Activated CD4-positive, alpha-beta T cell treated with anti-CD3 and anti-CD28 coated beads for 24 hours (primary cell): ENCODE measurements at places on chromosomes 6 and 20.

DNA sequence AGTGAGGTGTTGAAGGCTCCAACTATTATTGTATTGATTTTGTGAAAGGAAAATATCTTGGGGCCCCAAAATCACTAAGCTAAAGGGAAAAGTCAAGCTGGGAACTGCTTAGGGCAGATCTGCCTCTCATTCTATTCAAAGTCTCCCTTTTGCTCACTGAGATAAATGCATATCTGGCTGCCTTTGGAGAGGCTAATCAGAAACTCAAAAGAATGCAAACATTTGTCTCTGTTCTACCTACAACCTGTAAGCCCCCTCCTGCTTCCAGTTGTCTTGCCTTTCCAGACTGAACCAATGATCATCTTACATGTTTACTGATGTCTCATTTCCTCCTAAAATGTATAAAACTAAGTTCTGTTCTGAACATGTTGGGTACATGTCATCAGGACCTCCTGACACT lies 125.9 kb downstream of the HTR1B start:
- DNase-seq, result no peak

DNA sequence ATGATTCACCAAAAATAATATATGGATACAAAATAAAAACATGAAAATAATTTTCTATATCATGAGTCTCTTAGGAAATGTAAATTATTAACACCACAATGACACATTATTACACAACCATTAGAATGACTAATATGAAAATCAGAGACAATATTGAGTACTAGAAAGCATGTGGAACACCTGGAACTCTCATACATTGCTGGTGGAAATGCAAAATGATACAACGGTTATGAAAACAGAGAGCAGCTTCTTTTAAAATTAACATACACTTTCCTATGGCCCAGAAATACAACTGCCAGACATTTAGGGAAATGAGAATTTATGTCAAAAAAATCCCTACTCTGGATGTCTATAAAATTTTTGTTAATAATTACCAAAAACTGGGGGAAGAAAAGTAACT lies 853.3 kb upstream of the MAN1A1 start:
- no peak for DNase-seq

DNA sequence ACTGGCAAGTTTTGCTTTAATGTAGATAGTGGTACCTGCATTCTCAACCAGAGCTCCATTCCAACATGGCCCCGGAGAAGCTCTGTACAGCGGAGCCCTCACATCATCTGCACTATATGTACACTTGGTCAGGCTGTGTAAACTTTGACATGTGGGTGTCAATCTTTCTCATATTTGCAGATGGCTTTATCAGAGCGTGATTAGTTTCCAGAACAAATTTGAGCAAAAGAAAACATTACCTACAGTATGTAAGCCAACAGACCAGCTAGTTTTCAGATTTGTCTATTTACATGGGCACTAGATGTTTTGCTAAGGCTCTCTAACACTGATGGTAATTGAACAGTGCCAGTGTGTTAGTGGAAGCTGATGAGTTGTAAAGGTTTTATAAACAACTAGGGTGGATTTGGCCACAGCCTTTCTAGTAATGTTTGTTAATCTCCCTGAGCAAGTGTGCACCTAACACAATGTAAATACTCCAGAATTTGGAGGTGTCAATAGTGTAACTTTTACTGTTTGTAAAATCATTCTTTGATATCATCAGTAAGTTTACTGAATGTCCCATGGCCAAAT lies 131.8 kb downstream of the FOXA2 start:
- DNase-seq, result no peak

GRCh38 chr20:46056970-46057855 lies 28.2 kb downstream of the SLC12A5 start:
- DNase-seq, result no peak

DNA sequence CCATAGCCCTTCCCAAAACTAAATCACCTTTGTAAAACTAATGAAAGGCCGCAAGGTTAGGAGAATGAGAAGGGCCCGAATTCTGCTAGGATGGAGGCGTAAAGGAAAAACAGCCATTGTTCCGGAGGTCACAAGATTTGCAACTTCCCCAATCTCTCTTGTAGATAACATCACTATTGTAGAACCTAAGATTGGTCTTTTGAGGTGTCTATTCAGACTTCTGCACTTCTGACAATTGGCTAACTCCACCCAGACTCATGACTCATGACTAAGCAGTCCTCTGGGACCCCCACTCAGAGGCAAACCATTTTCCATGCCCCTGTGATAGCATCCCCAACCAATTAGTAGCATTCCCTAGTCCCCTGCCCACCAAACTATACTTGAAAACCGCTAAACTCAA lies 210.5 kb upstream of the SHLD1 start:
- no peak for DNase-seq

DNA sequence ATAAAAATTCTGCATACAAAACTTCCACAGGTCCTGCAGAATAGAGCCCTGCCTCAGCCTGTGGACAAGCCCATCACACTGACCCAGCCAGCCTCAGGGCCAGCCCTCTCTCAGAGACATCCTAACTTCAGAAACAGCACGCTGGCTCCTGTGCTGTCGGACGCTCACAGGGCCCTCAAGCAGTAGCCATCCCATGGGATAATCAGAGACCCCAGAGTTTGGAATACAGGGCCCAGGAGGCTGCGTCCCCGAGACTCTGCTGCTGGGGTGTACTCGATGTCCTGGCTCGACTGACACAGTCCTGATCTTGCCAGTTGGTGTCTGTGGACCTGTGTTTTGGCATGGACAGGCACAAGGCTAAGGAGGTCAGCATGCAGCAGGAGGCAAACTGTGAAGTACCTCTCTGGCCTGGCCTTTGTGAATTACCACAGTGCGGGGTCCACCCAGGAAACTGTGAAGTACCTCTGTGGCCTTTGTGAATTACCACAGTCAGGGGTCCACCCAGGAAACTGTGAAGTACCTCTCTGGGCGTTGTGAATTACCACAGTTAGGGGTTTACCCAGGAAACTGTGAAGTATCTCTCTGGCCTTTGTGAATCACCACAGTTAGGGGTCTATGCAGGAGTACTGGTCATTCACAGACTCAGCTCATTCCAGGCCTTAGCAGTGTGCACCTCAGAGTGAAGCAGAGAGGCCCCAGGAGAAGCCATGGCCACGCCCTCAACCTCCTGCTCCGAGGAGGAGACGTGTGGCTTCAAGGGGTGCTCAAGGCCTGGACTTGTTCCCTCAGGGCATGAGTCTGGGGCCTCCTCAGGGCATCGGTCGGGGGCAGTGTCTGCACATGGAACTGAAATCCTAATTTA lies 212.4 kb downstream of the SYNDIG1 start:
- DNase-seq, result no peak

GRCh38 chr20:60535211-60535610 lies 577.0 kb downstream of the CDH26 start:
- no peak for DNase-seq

GRCh38 chr20:63741676-63742380 lies 2.3 kb downstream of the SLC2A4RG start:
- DNase-seq, result no peak

DNA sequence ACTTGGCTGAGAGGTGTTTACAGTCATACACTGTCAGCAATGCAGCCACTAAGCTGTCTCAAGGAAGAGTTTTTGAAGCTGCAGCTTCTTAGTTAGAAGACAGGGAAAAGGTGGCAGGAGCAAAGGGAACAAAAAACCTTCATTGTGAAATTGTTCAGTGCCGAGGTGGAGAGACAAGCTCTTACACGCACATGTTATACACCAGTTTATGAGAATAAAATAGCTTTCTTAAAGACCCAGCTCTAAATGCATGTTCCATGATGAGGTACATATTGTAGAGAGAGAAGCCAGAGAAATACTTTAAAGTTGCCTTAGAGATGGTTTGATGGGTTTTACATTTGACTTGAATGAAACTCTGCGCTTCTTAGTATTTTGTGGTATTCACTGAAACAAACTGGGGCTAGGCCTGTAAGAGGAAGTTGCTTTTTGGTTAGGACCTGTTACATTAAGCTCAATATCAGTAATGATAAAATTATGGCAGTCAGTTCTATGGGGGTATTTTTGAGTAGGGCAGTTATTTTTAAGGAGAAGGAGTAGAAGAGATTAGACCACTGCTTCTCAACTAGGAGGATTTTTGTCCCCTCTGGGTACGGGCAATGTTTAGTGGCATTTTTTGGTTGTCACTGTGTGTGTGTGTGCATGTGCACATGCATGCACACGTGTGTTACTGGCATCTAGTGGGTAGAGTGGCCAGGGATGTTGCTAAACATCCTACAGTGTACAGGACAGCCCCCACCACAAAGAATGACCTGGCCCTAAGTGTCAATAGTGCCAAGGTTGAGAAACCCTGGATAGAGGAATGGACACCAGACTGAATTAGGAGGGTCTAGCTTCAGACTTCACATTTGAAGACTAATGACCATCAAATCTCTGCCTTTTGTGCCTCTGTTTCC lies 9.8 kb downstream of the NEDD9 start:
- DNase-seq, result no peak

- DNase-seq, result no peak
Observed at GRCh38 chr6:151147118-151147832, 92.5 kb upstream of the AKAP12 start.

GRCh38 chr6:53461041-53461656 lies 83.8 kb downstream of the GCLC start:
- DNase-seq, result no peak

DNA sequence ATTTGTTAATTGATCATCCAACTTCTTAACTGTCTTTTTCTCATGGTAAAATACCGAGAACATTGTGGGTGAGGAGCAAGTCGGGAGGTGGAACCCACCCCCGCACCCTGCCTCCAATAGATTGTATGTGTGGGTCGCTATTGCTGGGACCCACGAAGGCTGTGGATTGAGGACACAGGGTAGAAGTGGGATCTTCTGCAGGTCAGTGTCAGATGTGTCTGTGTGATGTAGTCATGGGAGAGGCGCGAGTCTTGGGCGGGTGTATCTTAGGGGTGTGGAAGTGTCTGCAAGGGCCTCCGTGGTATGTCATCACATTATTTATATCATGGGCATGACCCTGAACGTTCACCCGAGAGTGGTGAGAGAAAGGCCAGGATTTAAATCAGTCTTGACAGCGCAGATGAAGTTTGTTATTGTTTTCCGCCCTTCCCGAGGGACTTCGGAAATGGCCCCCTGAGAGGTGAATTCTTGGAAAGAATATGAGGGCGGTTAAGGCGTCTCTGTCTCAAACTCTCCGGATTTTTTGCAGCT lies 472 bp upstream of the PAQR8 start:
- no peak for DNase-seq
